Activated CD4-positive, alpha-beta memory T cell treated with anti-CD3 and anti-CD28 coated beads for 36 hours (primary cell): ENCODE measurements at places on chromosomes 16 and 17.
A peak's percentile ranks its signal among the peaks of the same experiment; 100 is the strongest.

GRCh38 chr17:40448639-40449261, 5.5 kb downstream of the IGFBP4 start:
- no peak for DNase-seq

DNA sequence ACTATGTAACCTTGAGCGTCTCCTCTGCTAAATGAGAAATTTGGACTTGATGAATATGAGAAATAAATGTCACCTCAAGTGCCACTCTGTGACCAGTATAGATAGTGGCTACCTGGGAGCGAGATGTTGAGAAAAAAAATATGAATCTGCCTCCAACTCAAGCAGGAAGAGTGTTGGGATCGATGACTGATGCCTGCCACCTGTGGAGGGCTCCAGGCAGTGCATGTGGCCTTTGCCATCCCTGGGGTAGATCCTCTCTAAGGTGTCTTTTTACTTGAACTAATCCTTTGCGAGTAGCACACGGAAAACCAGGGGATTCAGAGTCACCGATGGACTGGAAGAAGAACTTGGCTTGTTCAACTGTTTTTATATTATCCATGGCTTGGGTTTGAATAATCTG, 9.4 kb downstream of the CCDC182 start:
- peak; percentile 16 for DNase-seq

DNA sequence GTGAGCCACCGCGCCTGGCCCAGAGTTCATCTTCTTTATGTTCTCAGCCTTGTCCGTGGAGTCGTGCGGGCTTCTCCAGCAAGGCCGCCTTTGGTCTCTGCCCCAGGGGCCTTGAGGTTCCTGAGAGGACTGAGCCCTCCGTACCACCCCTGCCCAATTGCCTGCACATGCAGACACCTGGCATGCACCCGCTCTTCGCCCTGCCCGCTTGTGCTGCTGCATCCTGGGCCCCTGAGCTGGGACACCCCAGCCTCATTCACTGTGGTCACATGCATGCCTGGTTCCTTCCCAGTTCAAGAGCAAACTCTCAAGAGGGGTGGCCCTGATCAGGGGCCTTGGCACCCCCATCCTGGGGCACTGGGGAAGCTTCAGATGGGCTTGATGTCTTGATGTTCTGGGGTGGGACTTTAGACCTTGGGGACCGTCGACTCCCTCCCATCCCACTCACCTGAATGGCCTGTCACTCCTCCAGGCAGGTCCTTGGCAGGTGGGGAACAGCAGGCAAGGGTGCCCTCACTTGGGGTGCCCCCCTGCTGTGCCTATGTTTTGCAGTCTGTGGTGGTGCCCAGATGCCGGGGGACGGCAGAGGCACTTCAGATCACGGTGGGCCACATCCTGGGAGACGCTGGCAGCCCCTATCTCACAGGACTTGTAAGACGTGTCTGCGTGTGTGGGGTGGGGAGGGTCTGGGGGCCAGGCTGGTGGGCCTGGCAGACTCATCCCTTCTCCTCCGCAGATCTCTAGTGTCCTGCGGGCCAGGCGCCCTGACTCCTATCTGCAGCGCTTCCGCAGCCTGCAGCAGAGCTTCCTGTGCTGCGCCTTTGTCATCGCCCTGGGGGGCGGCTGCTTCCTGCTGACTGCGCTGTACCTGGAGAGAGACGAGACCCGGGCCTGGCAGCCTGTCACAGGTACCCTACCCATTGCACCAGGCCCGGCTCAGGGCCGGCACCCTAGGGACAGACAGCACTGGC, 12.7 kb upstream of the SPNS2 start:
- DNase-seq, result peak; percentile 69

DNA sequence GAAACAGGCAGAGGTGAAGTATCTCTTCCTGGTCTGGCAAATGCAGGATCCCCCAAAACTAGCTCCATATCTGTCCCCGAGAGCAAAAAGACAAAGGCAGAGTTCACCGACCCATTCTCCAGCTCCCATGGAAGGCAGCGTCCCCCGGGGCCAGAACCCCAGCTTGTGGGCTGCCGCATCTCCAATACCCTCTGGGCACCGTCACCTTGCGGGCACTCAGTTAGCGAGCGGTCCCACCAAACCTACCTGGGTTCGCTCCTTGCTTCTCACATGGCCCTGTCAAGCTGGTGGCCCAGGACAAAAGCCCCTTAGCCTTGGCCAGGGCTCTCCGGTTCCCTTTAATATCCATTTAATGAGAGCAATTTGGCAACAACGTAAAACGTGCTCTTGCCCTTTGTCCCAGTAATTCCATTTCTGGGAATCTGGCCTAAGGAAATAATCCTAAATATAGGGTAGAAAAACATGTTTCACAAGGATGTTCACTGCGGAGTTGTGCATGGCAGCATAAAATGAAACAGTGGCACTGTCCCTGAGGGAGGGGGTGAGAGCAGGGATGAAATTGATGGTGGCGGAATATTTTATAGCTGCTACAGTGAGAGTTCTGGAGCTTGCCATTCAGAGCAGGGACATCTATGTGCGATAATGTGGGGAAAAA, 157.1 kb downstream of the CMIP start:
- no peak for DNase-seq

GRCh38 chr17:76266244-76266938, 1.2 kb downstream of the UBALD2 start:
- DNase-seq, result peak; percentile 43

- DNase-seq, result no peak
These were observed 35.4 kb upstream of the USP22 start for GRCh38 chr17:21078016-21078780.

DNA sequence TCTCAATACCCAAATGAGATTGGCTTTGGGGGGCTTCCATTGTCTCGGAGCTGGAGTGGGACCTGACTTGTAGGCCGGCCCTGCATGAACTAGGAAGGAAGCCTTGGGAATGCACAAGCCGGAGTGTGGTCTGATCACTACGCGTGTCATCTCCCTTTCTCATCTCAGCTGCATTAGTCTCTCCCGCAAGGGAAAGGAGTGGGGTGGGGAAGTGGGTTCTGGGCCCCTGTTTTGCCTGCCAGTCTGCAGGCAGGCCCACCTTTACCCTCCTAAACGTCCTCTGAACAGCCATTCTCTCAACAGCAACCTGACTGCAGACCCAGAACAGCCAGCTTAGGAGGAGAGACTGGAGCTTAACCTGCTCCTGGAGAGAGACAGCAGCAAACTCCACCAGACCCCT, 11.4 kb upstream of the DNAI2 start:
- no peak for DNase-seq

GRCh38 chr17:600576-601243, 113.9 kb downstream of the VPS53 start:
- DNase-seq, result no peak

GRCh38 chr16:23960081-23960885, 124.5 kb downstream of the PRKCB start:
- no peak for DNase-seq

DNA sequence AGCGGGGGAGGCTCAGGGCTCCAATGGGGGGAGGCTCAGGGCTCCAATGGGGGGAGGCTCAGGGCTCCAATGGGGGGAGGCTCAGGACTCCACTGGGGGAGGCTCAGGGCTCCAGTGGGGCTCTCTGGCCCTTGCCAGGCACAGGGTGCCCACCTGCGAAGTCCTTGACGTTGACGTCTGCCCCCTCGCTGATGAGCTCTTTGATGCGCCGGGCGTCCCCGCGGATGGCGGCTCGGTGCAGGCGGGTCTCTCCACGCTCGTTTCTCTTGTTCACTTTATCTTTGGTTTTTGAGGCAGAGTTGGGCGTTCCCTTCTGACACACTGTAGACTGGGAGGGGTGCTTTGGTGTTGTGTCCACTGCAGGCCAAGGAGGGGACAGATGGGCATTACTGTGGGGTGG, 73.0 kb downstream of the ZNF778 start:
- DNase-seq, result no peak

DNA sequence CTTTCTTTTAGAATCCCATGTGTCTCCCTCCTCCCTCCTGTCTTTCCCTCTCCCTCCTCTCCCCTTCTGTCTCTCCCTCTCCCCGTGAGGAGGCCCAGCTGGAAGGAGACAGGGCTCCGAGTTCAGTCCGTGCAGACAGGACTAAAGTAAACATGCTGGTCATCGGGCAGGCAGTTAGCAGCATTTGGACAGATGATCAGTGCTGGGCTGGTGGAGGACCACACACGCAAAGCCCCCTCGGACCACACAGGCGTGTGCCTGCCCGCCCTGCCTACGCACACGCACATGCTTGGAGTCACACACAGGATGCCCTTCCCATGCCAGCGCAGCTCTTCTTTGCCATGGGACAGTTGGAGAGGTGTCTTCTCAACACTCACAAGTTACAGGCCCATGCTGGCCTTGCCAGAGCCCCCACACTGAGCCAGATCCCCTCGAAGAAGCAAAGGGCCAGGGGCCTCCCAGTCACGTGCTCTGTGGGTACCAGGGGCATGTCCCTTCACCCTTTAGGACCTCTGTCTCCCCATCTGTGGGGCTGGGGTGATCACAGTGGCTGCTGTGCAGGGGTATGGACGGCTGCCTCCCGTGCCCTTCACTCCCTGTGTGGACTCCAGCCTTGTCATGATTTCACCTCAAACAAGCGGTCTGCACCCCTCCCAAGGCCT, 215.7 kb upstream of the FOXF1 start:
- no peak for DNase-seq

GRCh38 chr17:59963738-59964481, 630 bp downstream of the RNFT1 start:
- peak; percentile 74 for DNase-seq

GRCh38 chr17:52170963-52171572, 12.6 kb upstream of the CA10 start:
- DNase-seq, result no peak

- no peak for DNase-seq
These were observed 44.5 kb downstream of the SLFN5 start for GRCh38 chr17:35287286-35287811.

- peak; percentile 43 for DNase-seq
These were observed 46.5 kb upstream of the CPNE2 start for GRCh38 chr16:57045694-57046381.

DNA sequence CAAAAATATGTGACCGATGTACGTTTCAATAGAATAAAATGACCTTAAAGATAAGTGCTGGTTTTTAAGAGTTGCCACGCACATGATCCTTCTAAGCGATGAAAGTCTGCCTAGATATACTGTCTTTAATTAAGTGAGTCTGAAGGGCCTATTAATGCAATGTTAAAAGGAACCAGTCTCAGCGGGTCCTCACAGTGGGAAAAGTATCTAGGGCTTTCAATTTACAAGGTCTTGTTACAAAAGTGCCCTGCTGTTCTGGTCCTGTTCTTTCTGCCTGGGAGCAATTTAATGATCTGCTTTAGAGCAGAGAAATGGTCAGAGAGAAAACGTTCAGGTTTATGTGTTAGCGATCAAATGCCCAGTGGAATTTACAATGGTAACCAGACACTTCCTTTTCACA, 864.0 kb downstream of the KCNJ2 start:
- no peak for DNase-seq

DNA sequence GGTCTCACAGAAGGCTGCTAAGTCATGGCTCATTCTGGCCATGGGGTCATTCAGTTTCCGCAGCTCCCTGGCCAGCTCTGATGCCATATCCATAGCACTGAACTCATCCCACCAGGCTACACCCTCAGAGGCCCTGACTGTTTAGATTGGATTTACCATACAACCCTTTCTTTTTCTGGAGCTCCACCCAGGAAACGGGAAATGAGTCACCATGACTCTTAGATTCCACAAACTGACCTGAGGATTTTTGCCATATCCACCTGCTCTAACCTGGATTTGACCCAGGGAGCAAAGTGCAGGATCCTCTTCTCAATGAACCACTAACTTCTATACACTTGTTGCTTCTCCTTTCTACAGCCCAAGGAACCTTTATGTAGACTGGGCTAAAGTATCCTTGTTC, 20.3 kb upstream of the CALB2 start:
- DNase-seq, result no peak

- no peak for DNase-seq
These were observed at the start of gene ZNF750 for GRCh38 chr17:82839617-82840292. ZNF750 (minus strand) TSS chr17:82840022; CDS start chr17:82832454, 7,568 bp downstream.

DNA sequence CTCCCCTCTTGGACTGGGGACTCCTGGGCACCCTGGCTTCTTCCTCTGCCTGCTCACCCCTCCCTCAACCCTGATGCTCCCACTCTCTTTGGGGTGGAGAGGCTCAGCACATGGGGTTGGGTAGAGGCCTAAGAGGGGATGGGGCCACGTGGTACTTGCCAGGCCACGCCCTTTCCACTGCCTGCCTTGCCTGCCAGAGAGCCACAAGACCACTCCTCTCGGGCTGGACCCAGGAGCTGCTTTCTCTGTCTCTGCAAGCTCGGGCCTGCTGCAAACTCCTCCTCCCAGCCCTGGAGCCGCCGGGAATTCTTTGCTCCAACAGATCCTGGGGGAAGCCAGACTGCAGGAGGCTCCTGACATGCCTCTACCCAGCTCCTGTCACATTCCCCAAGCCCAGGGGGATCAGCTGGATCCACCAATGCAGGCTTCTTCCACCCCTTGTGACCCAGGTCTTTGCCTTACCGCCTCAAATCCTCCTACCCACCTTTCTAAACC, 11.8 kb downstream of the DLX4 start:
- no peak for DNase-seq
